ENCODE measurements at places on chromosomes 2 and 18. TPM values are rescaled to one million over a fixed set of nuclear protein-coding genes. Genes with fewer than 3 reads are reported as not detected.

Gene DSG4
- total RNA-seq = not detected

Gene SLC40A1
- 60.7 TPM for total RNA-seq

Gene TCF23
- not detected for total RNA-seq

DNA sequence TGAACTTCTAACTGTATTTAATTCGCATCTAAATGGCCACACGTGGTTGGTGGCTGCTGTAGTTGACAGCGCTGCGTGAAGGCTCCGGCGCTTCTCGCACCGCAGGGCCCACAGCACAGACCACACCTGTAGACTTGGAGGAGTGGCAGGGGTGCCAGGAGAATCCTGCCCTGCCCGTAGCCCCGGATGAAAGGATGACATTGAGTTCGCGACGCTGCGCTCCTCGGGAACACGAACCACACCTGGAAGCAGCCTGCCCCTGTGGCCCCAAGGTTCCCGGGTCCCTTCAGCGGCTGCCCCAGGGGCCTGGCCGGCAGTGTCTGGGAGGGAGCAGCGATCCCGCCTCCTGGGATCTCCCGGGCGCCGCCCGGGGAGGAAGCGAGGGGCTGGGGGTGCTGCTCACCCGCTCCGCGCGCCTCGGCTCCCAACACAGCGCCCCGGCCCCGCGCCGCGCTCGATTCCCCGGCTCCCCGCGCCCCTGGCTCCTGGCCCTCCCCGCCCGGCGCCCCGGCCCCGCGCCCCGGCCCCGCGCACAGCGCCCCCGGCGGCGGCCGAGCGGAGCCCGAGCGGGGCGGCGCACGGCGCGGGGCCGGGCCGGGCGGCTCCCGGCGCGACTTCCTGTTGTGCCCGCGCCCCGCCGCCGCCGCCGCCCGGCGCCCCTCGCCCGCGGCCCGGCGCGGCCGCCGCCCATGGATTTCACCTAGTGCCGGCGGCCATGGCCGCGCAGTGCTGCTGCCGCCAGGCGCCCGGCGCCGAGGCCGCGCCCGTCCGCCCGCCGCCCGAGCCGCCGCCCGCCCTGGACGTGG is at the start of gene RNPEPL1:
Gene RNPEPL1, plus strand, starts transcription at position 613 of the 806 bp plus-strand sequence. Its CDS starts 103 bp downstream, at position 716.
- peaks cover 23% of the 10 kb centered on the region for H3K36me3 ChIP-seq
- DNase-seq = peak; percentile 60
- peak within 1 kb of the TSS; percentile 96 for H3K27ac ChIP-seq

DNA sequence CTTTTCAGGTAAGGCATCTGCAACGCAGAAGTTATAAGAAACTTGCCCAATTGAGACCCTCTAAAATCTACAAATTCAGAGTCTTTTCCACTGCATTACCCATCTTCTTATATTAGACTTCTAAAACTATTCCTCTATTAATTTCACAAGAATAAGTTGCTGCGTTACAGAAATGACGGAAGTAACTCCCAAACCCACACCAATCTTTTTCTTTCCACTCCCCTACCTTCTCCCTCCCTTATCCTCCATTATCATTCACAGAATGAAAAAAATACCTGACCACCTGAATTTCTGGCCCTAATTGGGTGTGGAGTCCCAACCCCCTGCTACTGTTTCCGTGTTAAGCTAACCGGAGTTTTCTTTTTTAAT is 689 bp downstream of the RPRD1A start:
- peaks cover 28% of the 10 kb centered on the region for H3K4me1 ChIP-seq
- peak overlapping the region; percentile 83 for H3K4me3 ChIP-seq
- peaks cover 3% of the 10 kb centered on the region for H3K27me3 ChIP-seq
- no peaks in the 10 kb centered on the region for H3K36me3 ChIP-seq

DNA sequence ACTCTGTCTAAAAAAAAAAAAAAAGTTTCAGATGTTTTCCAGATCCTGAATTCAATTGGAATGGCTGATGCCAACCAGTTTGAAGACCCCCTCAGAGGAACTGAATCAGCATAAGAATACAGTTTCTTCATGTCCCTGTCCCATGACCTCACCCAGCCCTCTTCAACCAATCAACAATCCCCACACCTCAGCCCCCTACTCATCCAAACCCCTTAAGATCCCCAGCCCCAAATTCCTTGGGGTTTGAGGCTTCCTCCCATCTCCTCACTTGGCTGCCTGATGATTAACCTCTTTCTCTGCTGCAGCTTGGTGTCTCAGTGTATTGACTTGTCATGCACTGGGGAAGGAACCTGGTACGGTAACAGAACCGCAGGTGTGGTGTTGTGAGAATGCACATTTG is 97.6 kb upstream of the CABLES1 start:
- no peak for DNase-seq
- H3K4me3 ChIP-seq = no peak overlapping the region
- H3K4me1 ChIP-seq = no peaks in the 10 kb centered on the region

GRCh38 chr2:62112179-62112578 is 83.7 kb upstream of the B3GNT2 start:
- H3K27ac ChIP-seq = peak overlapping the region; percentile 47
- H3K4me3 ChIP-seq = no peak overlapping the region
- no peaks in the 10 kb centered on the region for H3K36me3 ChIP-seq
- no peaks in the 10 kb centered on the region for H3K27me3 ChIP-seq

- H3K4me1 ChIP-seq = no peaks in the 10 kb centered on the region
- H3K4me3 ChIP-seq = no peak overlapping the region
- H3K27me3 ChIP-seq = peaks cover 7% of the 10 kb centered on the region
- H3K36me3 ChIP-seq = no peaks in the 10 kb centered on the region
- DNase-seq = peak; percentile 23
- no peak overlapping the region for H3K27ac ChIP-seq
Observed at GRCh38 chr2:3626812-3627499, 31.0 kb upstream of the ALLC start.

- H3K27me3 ChIP-seq = no peaks in the 10 kb centered on the region
- H3K4me3 ChIP-seq = no peak overlapping the region
- no peak for DNase-seq
- H3K27ac ChIP-seq = no peak overlapping the region
- H3K4me1 ChIP-seq = no peaks in the 10 kb centered on the region
- no peaks in the 10 kb centered on the region for H3K36me3 ChIP-seq
Observed at GRCh38 chr2:33122726-33123125, 176.0 kb downstream of the LTBP1 start.

GRCh38 chr2:122491011-122491410 is 735.6 kb downstream of the TSN start:
- H3K4me3 ChIP-seq = no peak overlapping the region
- H3K36me3 ChIP-seq = no peaks in the 10 kb centered on the region
- H3K27ac ChIP-seq = no peak overlapping the region
- DNase-seq = peak; percentile 13

Gene KCNIP3
- total RNA-seq = 1.6 TPM

- no peak for DNase-seq
- H3K4me3 ChIP-seq = no peak overlapping the region
- no peak overlapping the region for H3K27ac ChIP-seq
- no peaks in the 10 kb centered on the region for H3K36me3 ChIP-seq
Observed at GRCh38 chr18:6004683-6005082, 109.4 kb upstream of the TMEM200C start.

DNA sequence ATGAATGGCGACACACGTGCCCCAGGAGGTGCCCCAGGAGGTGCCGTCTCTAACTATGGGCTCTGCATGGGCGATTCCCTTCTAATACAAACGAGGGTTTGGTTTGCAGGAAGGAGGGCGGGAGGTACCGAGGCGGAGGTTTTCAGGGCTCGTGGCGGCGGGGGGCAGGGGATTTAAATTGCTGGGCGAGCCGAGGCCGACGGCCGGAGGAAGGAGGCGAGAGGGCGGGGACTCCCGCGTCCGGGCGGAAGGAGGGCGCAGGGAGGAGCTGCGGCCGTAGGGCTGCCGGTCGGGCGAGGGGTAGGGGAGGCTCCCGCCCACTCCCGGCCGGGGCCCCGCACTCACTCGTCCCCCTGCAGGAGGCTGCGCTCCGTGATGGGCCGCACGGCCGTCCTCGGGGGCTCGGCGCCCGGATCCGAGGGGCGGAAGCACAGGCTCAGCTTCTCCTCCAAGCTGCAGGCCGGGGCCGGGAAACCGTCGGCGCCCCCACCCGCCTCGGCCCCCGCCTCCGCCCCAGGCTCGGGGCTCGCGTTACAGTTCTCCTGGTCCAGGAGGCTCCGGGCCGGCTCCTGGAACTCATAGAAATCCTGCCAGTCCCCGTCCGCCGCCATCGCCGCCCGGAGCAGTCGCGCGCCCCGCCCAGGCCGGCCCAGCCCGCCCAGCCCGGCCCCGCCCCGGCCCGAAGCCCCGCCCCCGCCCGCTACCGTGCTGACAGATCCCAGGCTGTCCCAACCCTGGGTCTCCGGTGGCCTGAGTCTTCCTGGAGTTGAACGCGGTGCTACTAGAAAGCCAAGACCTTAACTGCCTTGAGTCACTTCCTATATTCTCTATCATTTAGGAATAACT is at the start of gene FEZ2:
Gene FEZ2, minus strand, starts transcription at position 637 of the 846 bp plus-strand sequence. Its CDS starts 26 bp downstream, at position 611.
- H3K27ac ChIP-seq = peak within 1 kb of the TSS; percentile 99
- H3K4me3 ChIP-seq = peak within 1 kb of the TSS; percentile 98
- DNase-seq = peak; percentile 75

DNA sequence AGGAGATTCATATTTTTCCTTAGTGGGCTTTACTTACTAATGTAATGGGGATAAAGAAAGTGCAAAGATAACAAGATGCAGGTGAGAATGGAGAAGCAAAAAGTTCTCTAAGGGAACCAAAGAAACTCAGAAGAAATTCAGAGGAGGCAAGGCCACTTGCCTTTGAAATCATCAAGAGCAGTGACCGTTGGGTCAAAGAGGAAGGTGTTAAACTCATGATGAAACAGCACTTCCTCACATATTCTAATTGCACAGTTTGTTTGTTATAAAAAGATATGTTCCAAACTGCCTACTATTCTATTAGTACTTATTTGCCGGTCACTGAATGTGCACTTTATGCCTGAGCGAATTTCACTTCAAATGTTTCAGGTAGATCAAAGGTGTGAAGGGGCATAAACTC is 975.1 kb downstream of the BCL11A start:
- H3K4me3 ChIP-seq = no peak overlapping the region
- no peaks in the 10 kb centered on the region for H3K4me1 ChIP-seq
- H3K27ac ChIP-seq = no peak overlapping the region
